Foreskin fibroblast (primary cell): ENCODE measurements at places on chromosomes 3 and 15.

DNA sequence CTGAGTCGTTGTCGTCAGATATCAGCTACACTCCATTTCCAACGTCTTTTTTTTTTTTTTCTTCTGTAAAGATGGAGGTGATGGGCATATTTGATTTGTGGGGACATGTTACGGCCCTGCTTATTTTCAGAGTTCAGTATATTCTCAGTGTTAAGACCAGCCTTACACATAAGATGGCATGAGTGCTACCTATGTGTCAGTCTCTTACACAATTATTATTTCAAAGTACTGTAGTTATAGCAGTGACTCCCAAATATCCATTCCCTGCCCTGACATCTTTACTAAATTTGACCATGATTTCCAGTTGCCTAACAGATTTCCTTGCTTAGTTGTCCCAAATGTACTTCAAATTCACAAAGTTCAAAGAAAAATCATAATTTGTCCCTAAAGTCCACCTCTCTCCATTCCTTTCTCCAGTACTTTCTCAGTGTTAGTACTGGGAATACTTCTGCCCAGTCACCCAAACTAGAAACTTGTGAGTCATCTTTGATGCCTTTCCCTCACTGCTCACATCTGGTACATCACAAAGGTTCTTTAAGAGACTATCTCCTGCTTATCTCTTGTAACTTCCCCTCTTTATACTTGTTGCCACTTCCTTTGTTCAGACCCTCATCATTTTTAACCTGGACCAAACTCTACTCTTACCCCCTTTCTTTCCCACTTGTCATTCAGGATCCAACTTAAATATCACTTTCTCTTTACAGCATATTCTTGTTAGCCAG lies 67.0 kb downstream of the ZNF609 start:
- peak; percentile 67 for DNase-seq

DNA sequence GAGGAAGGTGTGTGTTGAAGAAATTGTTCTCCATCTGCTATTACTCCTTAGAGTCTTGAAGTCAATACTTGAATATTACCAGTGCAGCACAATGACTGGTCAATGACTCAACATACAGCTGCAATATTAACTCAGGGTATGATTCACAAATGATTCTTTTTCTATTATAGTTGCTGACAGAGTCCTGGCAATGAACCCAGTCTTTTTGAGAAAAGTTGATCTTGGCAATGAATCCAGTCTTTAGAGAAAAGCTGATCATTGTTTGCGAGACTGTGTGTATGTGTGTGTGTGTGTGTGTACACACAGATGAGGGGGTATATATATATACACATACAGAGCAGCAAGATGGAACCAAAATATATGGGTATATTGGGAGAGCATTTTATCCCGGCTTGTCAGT lies 315.1 kb downstream of the ZNF385D start:
- peak; percentile 97 for DNase-seq

DNA sequence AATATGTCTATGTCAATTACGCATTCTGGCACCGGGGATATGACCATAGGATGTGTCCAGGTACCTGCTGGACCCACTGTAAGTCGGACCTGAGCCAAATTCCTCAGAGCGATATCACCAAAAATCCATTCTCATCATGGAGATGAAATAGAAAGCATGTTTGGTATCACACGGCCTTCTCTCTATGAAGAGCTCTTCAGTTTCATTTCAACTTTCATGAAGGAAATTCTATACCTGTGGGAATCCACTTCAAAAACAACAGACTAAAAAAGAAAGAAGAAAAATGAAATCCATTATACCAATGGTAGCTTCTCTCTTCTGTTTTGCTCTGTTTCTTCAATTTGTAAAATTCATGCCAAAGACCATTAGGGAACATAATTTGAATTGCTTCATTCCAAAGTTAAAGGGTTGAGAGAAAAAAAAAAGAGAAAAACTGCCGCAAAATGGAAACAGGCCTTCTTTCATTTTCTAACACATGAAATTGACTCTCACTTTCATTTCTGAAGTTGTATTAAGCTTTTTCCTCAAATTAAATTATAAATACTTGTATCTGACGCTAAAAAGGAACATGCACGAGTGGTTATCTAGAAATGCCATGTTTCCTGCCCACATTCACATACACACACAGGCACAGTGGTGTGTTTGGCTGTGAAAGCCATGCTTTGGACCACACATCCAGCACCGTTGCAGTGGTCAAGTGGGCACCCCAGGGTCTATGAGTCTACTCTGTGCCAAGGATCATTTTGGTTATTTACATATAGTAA lies 46.9 kb upstream of the DIPK2A start:
- no peak for DNase-seq

DNA sequence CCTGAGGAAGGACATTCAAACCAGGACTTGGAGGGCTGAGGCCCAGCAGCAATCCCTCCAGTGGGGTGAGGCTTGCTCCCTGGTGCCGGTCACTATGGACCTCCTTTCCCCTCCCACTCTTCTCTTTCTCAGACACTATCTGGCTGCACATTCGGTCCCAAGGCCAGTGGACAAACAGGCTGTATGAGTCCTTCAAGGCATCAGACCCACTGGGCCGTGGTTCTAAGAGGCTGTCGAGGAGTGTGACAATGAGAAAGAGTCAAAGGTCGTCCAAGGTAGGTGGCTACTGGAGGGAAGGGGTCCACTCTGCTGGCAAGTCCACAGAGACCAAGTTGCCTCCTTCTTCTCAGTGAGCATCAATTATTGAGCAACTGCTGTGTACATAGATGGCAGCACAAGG lies 28.0 kb downstream of the NOX5 start:
- no peak for DNase-seq

DNA sequence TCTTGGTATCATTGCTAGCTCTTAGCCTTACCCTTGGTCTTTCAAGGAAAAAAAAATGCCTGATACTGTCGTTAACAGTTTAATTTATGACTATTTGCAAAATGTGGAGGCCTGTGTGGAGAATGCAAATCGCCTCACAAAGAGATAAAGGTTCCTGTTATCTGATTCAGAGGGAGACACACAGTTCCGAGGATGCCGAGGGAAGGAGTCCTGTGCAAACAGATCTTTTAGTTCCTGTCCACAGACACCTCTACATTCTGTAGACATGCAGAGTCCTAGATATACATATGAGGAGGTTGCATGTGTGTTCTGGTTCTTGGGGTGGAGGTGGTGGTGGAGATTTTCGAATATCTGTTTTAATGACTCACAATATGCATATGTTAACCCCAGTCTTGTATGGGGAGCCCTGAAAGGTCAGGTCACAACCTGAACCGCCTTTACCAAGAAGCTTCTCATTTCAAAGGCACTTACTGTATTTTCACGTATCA lies 5.7 kb downstream of the NR2F2 start:
- no peak for DNase-seq

GRCh38 chr3:161423911-161424522 lies 52.7 kb upstream of the SPTSSB start:
- peak; percentile 14 for DNase-seq

GRCh38 chr3:139361276-139361675 lies 17.5 kb downstream of the MRPS22 start:
- DNase-seq: no peak

GRCh38 chr3:50658416-50658815 lies 16.3 kb upstream of the DOCK3 start:
- DNase-seq: no peak

DNA sequence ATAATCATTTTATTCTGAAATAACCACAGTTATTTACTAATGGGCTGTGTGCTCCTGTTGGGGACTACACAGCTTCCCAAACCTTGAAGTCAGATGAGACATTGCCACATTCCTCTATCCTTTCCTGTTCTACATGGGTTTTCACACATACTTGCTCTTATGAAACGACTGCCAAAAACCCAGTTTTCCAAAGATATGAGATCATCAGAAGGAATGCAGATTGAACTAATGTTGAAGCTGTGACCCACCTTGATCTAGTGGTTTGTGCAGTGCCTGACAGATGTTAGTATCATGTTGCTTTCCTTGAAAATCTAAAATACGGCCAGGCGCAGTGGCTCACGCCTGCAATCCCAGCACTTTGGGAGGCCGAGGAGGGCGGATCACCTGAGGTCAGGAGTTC lies 144.6 kb downstream of the VGLL4 start:
- peak; percentile 88 for DNase-seq

DNA sequence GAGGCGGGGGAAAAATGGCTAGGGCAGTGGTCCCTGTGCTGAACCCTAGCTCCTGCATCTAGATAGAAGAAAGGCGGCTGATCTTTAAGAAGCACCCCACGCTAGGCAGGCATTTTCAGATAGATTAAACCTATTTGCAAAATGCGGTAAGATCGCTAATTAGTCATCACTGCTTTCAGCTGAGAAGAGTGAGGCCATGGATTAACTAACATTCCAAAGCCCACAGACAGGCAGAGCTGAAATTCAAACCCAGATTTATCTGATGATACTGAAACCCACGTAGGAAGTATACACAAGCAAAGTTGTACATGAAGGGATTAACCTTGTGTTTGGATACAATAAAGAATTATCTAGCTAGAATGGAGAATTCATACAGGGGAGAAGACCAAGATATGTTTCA lies 4.8 kb downstream of the ADPGK start:
- DNase-seq: no peak

GRCh38 chr15:65336493-65337435 lies 32.3 kb downstream of the RNU5B-1 start:
- no peak for DNase-seq

DNA sequence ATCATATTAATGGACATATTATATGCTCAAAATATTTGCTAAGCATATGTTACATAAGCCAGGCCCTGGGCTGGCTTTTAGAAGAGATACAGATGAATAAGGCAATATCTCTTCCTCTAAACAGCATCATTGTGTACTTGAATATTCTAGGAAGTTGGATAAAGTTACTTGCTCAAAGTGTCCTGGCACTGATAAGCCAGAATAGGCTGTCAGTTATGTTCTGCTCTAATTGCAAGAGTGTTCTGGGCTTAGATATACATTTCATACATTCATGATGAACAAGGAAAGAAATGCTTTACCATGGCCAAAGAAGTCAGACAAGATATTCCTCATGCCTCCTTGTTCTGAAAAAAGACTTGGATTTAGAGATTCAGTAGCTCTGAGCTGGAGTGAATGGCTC lies 40.7 kb downstream of the KBTBD12 start:
- DNase-seq: no peak

DNA sequence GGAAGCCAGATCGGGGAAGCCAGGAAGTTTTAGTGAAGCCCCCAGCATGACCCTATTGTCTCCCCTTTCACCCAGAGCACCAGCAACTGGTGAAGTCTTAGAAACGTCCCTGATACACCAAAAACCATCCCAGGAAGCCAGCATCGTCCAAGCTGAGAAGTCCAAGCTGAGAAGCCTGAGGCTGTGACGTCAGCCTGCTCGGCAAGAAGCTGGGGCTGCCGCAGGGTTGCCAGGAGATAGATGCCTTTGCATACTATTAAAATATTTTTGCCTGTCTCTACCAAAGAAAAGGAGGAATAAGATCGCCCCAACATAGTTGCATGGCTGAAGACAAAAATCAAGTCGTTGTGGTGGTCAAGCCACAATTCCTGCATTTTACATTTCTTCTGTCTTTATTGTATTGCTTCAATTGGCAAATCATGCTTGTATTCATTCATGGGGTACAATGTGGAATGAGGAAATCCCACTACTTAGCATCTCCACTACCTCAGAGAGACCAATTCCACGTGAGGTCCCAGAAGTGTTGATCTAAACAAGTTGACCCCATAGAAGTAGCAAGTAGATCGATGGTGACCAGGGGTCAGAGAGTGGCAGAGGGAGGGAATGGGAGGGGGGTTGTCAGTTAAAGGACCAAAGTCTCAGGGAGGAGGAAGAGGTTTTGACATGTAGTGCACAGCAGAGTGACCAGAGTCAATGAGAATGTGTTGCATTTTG lies 19.6 kb upstream of the EMC3 start:
- DNase-seq: no peak

GRCh38 chr15:100731267-100732152 lies 129.1 kb downstream of the ASB7 start:
- DNase-seq: peak; percentile 57

DNA sequence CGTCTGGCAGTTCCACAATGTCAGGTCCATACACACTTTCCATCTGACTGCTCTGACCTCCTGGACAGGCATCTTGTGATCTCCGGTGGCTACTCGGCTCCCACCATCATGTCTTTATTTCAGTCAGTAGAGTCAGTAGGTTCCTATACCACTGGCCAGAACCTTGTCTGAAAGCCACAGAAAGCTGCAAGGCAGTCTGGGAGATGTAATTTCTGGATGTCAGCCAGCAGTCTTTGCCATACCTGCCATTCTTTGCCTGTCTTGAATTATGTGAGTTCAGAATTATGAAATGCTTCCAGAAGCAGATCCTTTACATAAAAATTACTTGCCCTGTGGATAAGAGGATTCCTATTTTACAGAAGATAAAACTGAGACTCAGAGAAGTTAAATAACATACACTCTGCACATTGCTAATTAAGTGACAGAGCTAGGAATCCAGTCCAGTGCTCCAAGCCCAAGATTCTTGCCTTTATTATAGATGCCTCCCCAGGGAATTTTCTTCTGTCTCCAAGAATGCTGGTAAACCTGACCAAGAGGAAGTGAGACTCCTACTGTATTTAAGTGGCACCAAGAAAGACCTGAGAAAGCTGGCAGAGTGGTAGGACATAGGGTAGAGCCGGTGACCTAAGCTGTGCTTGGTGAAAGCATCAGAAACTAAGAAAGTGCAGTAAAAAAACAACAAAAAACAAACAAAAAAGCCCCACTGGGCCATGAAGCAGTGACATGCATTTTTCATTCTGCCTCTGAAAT lies 75.6 kb downstream of the IQCH start:
- DNase-seq: no peak

- no peak for DNase-seq
These were observed 171.9 kb upstream of the NDN start for GRCh38 chr15:23859008-23859407.

DNA sequence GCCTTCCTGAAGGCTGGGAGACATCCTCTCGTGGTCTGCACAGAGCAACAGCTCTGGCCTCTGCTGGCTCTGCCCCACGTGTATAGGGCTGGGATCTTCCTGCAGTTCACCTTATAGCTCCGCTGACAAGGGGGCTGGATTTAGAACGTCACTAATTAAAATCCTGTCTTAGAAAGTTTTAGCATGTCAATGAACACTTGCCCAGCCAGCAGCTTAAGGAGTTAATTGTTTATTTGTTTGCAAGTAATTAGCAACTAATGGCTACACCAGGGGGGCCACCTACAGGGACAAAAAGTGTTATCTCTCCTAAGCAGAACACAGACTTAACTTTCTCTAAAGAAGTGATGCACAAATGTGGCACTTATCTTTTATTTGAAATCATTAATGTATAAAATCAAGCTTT lies at the start of gene HESX1:
TSS of gene HESX1 (minus strand) at position 84 of the 403 bp plus-strand sequence. CDS start at position 24, 60 bp downstream.
- no peak for DNase-seq

GRCh38 chr3:59380146-59380545 lies 330.3 kb upstream of the CFAP20DC start:
- DNase-seq: no peak

- DNase-seq: peak; percentile 48
These were observed 109.3 kb downstream of the SHQ1 start for GRCh38 chr3:72738752-72739530.

- DNase-seq: no peak
These were observed 369.3 kb upstream of the TRIM42 start for GRCh38 chr3:140308535-140308934.

- DNase-seq: no peak
These were observed 329.9 kb upstream of the ROBO1 start for GRCh38 chr3:80097674-80098073.
